Upper lobe of right lung (tissue), 1 donor: ENCODE measurements at places on chromosomes 16 and 17. TPM values are rescaled to one million over a fixed set of nuclear protein-coding genes. Genes with fewer than 3 reads are reported as not detected.

GRCh38 chr17:9522074-9522473 is 53.5 kb downstream of the STX8 start:
- no peak for DNase-seq

GRCh38 chr16:56196381-56196780 is 5.1 kb downstream of the GNAO1 start:
- no peak for DNase-seq

DNA sequence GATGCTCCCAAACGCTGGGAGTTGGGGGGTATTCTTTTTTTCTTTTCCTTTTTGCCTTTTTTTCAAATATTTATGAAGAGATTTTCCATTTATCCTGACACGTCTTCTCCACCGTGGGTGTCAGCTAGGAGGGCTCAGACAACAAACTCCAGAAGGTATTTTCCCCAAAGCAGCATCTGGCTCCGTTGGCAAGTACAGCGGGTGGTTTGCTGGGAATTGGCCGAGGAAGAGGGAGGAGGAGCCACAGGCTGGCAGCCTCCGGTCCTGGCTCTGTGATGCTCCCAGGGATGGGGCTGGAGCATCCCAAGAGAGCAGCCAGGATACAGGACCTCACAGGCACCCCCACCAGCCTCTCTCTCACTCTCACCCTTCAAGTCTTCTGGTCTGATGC is 10.9 kb upstream of the CACNG4 start:
- DNase-seq: no peak

- DNase-seq: no peak
Observed at GRCh38 chr16:89386306-89387185, 103.8 kb downstream of the ANKRD11 start.

DNA sequence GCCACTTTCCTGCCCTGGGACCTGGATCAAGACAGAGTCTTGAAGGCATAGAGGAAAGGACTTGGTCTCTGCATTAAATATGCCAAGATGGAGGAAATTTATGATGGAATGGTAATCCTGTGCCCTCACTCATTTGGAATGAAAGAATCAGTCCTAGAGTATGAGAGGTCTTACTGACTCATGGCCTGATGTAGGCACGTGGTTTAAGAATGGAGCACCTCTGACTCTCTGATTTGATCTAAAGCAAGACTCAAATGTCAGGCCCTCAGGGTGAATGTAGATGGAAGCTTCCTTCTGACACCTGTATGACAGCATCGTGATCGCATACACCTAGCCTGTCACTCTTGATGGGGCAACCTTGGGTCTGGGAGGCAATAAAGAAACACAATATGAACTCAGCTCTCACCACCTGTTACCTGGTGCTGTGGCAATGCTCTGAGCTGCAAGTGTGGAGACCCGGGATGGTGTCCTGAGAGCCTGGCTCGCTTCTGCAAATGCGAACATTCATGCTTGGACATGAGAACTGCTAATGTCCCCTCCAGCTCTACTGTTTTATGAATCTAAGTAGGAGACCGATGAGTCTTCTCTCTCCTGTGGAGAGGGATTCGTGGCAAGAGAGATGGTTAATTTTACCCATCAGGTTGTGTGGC is 229.9 kb downstream of the ABCC12 start:
- DNase-seq: no peak

- DNase-seq: no peak
Observed at GRCh38 chr17:38861399-38861843, 7.9 kb upstream of the RPL23 start.

GRCh38 chr16:50842589-50842988 is 100.7 kb downstream of the CYLD start:
- DNase-seq: no peak

DNA sequence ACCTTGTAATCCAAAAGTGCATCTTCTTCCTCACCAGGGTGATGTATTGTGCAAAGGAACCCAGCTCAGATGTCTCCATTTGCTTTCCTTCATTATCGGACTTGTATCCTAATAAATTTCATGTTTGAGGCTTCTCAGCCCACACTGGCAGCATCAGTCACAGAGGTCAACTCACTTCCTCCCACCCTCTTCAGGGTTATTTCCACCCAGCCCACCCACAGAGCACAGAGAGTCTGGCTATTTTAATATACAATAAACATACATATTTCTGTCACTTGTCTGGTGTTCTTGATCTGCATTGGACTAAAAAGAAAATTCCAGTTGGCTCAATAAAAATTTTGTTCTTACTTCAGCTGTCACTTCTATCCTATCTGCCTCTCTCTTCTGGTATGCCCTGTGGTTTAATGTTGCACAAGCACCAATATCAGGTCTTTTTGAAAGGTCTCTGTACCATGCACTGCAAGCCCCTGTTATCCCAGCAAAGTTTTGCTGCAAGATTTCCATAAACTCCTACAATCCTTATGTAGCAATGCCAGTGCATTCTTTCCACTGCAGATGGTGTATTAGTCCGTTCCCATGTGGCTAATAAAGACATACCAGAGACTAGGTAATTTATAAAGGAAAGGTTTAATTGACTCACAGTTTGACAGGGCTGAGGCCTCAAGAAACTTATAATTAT is 201.8 kb downstream of the CDH11 start:
- no peak for DNase-seq

GRCh38 chr16:52191531-52192134 is 355.3 kb downstream of the TOX3 start:
- peak; percentile 66 for DNase-seq

DNA sequence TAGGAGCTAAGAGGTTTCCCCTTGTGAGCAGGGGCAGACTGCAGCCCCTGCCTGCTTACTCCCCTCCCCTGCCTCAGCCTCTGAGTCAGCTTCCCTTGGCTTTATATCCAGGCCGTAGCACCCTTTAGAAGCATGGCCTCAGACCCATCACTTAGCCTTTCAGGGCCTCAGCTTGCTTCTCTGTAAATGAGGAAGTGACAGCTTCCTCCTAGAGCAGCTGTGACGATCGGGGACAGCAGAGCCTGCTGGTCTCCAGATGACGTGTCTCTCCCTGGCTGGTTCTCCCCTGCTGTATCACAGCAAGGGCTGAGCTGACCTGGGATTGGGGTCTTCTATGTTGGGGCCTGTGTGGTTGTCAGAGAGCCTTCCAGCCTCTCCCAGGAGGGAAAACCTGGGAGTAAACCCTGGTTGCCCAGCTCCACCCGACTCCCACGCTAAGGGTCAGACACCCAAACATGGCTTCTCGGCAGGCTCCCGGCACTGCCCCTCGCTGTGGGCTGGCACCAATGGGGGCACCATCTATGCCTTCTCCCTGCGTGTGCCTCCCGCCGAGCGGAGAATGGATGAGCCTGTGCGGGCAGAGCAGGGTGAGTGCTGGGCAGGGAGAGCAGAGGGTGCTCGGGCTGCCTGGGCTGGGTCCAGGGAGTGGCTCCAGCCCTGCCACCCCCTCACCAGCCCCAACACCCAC is 16.3 kb upstream of the MYO15B start:
- peak; percentile 67 for DNase-seq

- no peak for DNase-seq
Observed at GRCh38 chr16:29738514-29738913, 7.3 kb downstream of the C16orf54 start.

- no peak for DNase-seq
Observed at GRCh38 chr16:71915350-71915749, 20.0 kb downstream of the IST1 start.

GRCh38 chr17:60724647-60725046 is 47.0 kb downstream of the BCAS3 start:
- DNase-seq: no peak

- no peak for DNase-seq
Observed at GRCh38 chr16:10728003-10728887, 15.4 kb upstream of the NUBP1 start.

ATP2A3 gene
- total RNA-seq: 44.4 TPM

TM4SF5 gene
- total RNA-seq: not detected

CDH11 gene
- total RNA-seq: 176 TPM

BOLA2B gene
- total RNA-seq: 59.3 TPM

CPPED1 gene
- 20.1 TPM for total RNA-seq

SLC6A4 gene
- total RNA-seq: 72.9 TPM

RAP1GAP2 gene
- 16.1 TPM for total RNA-seq

C16orf46 gene
- total RNA-seq: 1.5 TPM

CIBAR2 gene
- total RNA-seq: not detected

RNU2-1 gene
- total RNA-seq: 7,693 TPM

KLHL10 gene
- total RNA-seq: 0.29 TPM

PPP1R27 gene
- total RNA-seq: not detected
